ENCODE measurements at places on chromosomes 12 and 14.
A peak's percentile ranks its signal among the peaks of the same experiment; 100 is the strongest.

DNA sequence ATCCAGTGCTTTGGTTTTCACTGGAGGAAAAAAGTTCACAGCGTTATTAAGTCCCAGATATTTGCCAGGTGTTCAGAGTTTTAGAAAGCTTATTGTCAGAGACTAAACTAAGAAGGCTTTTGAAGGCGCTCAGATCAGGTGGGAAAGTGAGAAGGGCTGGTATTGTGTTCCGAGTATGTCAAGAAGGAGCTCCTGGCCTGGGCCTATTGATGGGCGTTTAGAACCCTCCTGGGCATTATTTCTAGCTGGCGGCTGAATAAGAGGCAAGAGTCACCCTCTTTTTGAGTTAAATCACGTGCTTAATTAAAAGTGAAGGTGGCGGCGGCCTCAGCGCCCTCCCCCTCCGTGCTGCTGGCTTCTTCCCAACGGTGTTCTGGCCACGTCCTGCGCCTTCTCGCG is 20.9 kb upstream of the GNS start:
- peak overlapping the region; percentile 84 for H3K4me3 ChIP-seq
- peaks cover 12% of the 10 kb centered on the region for H3K4me1 ChIP-seq
- peak overlapping the region; percentile 71 for H3K27ac ChIP-seq
- no peak for DNase-seq
- no peaks in the 10 kb centered on the region for H3K36me3 ChIP-seq
- H3K27me3 ChIP-seq = peaks cover 84% of the 10 kb centered on the region

GRCh38 chr14:49907186-49907585 is 14.3 kb downstream of the ARF6 start:
- peak overlapping the region; percentile 68 for H3K27ac ChIP-seq
- peaks cover 2% of the 10 kb centered on the region for H3K36me3 ChIP-seq
- DNase-seq = no peak

DNA sequence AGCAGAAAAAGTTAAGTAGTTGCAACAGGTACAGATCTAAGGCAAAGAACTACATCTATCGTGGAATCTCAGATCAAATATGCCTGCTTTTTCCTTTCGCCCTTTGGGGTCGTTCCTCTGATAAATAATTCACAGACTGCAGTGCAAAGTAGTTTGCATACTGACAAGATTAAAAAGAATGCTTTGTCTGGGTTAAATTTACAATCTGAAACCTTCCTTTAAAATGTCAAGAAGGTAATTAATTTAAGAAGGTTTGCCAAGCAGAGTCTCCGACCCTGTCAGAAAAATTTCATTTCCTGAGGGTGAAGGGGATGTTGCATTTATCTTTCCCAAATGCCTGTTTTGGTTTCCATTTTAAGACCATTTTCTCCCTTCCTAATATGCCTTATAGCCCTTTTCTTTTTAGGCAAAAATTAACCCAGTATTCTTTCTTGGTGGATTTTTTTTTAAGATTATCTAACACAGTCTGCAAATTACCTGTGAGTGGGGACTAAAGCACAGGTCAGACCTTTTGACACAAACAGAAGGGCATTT is 406.9 kb downstream of the LRIG3 start:
- H3K27ac ChIP-seq = no peak overlapping the region
- H3K4me3 ChIP-seq = peak overlapping the region; percentile 12
- peaks cover 42% of the 10 kb centered on the region for H3K27me3 ChIP-seq
- DNase-seq = no peak
- peaks cover 17% of the 10 kb centered on the region for H3K4me1 ChIP-seq

GRCh38 chr12:116765271-116765670 is 27.2 kb downstream of the RNFT2 start:
- no peaks in the 10 kb centered on the region for H3K4me1 ChIP-seq
- H3K27me3 ChIP-seq = no peaks in the 10 kb centered on the region
- no peak overlapping the region for H3K4me3 ChIP-seq
- peaks cover 5% of the 10 kb centered on the region for H3K36me3 ChIP-seq
- no peak overlapping the region for H3K27ac ChIP-seq

- peaks cover 6% of the 10 kb centered on the region for H3K4me1 ChIP-seq
- peaks cover 51% of the 10 kb centered on the region for H3K27me3 ChIP-seq
- H3K27ac ChIP-seq = no peak overlapping the region
- no peak overlapping the region for H3K4me3 ChIP-seq
- DNase-seq = no peak
- no peaks in the 10 kb centered on the region for H3K36me3 ChIP-seq
Measured at GRCh38 chr12:107925125-107925524, 150.6 kb downstream of the ASCL4 start.

DNA sequence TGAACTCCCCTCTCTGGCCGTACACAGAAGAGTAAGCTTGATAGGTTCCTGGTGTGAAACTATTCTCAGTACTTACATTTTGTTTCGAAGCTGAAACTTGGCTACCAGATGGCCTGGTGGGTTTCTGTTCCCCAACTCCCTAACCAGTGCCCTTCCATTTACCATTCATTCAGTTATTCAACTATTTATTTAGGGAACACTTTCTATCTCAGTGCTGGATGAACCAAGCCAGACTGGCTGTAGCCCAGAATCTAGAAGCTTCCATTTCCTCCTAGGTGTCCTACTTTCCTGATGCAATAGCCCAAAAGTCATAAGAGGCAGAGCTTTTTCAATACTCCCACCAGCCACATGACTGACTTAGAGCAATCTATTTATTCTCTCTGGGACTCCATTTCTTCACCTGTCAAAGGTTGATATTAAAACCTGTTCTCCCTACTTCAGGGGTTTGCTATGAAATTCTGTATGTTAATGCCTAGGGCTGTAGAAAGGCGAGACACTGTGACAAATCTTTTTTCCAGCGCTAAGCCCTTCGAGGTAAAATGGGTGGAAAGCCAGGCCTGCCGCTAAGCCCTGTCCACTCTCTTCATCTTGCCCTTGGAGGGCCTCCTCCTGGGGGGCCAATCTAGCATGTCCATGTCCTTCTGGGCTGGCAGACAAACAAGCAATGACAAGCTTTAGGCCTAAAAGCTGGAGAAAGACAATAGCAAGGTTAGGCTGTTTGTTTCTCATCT is 8.1 kb upstream of the IRF2BPL start:
- H3K27me3 ChIP-seq = no peaks in the 10 kb centered on the region
- H3K4me3 ChIP-seq = peak overlapping the region; percentile 58
- DNase-seq = no peak
- peak overlapping the region; percentile 91 for H3K27ac ChIP-seq
- H3K4me1 ChIP-seq = peaks cover 77% of the 10 kb centered on the region

DNA sequence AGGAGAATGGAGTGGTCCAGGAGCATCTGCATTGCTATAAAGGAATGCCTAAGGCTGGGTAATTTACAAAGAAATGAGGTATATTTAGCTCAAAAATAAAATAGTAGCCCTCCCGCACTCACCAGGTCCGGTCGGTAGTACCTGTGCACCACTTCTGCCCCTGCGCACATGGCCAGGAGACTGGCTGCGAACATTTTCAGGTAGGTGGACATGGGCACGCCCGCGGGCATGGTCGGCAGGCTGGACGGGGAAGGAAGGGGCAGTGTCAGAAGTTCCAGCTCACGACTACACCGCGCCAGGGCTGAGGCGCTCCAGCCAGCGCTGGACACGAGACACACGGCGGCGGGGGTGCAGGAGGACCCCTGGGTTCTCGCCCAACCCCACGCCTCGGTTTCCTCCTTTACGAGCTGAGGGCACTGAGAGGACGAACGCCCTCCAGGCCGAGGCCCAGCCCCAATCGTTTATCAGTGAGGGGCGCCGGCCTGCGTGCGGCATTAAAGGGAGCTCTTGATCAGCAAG is 9.1 kb upstream of the TDG start:
- no peak for DNase-seq
- H3K27ac ChIP-seq = peak overlapping the region; percentile 97
- H3K27me3 ChIP-seq = no peaks in the 10 kb centered on the region
- H3K4me3 ChIP-seq = peak overlapping the region; percentile 88
- peaks cover 16% of the 10 kb centered on the region for H3K4me1 ChIP-seq

- H3K4me1 ChIP-seq = no peaks in the 10 kb centered on the region
- no peak for DNase-seq
- H3K27me3 ChIP-seq = no peaks in the 10 kb centered on the region
- H3K27ac ChIP-seq = no peak overlapping the region
- H3K4me3 ChIP-seq = no peak overlapping the region
Measured at GRCh38 chr12:104775731-104776231, 182.3 kb downstream of the SLC41A2 start.

- H3K4me3 ChIP-seq = no peak overlapping the region
- peaks cover 51% of the 10 kb centered on the region for H3K27me3 ChIP-seq
- H3K36me3 ChIP-seq = peaks cover 3% of the 10 kb centered on the region
- H3K27ac ChIP-seq = no peak overlapping the region
- H3K4me1 ChIP-seq = peaks cover 24% of the 10 kb centered on the region
Measured at GRCh38 chr12:58509116-58509885, 411.0 kb downstream of the LRIG3 start.

GRCh38 chr12:27424631-27425230 is 21.8 kb upstream of the SMCO2 start:
- H3K4me3 ChIP-seq = no peak overlapping the region
- no peak for DNase-seq
- no peak overlapping the region for H3K27ac ChIP-seq
- no peaks in the 10 kb centered on the region for H3K27me3 ChIP-seq

DNA sequence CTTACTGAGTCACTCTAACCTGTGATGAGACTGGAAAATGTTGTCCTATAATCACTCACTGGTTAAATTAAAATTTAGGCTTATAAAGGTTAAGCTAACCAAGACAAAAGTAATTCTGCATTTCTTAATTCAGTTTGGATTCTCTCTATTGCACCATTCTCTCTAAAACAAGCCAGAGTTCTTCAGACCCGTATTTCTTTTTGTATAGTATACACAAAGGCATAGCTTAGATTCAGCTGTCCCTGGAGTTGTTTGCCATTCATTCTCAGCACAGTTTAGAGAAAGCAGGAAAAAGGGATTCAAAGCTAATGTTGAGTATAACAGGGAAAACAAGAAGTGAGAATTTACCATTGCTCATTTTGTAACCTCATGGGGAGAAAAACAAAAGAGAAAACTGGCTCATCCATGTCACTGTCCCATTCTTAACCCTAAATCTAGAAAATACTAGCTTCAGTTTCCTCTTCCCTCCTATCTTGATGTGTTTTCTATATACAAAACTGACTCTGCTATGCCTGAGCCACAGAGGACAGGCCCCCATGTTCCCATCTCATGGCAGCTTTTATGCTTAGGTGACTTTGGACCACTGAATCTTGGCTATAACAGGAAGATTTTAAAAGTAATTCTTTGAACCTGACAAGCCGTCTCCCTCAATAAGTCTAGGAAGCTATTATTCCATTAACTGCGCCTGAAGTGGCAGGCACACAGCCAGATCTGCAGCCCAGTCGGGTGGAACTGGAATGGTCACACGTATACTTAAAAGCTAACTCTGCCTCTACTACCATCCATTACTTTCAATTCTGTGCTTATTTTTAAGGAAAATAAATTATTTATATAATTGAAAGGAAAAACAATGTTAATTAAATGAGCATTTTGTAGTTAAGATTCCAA is 7.0 kb downstream of the AREL1 start:
- peak overlapping the region; percentile 35 for H3K27ac ChIP-seq
- H3K27me3 ChIP-seq = no peaks in the 10 kb centered on the region
- peaks cover 12% of the 10 kb centered on the region for H3K4me1 ChIP-seq
- H3K36me3 ChIP-seq = peaks cover 15% of the 10 kb centered on the region
- no peak for DNase-seq

- no peaks in the 10 kb centered on the region for H3K36me3 ChIP-seq
- peak overlapping the region; percentile 19 for H3K27ac ChIP-seq
- no peak for DNase-seq
- peaks cover 5% of the 10 kb centered on the region for H3K4me1 ChIP-seq
Measured at GRCh38 chr12:26853303-26854030, 20.5 kb upstream of the ITPR2 start.

- H3K27me3 ChIP-seq = no peaks in the 10 kb centered on the region
- H3K4me1 ChIP-seq = no peaks in the 10 kb centered on the region
- no peak for DNase-seq
- no peak overlapping the region for H3K4me3 ChIP-seq
- no peak overlapping the region for H3K27ac ChIP-seq
Measured at GRCh38 chr12:72605975-72606374, 333.8 kb downstream of the TRHDE start.

DNA sequence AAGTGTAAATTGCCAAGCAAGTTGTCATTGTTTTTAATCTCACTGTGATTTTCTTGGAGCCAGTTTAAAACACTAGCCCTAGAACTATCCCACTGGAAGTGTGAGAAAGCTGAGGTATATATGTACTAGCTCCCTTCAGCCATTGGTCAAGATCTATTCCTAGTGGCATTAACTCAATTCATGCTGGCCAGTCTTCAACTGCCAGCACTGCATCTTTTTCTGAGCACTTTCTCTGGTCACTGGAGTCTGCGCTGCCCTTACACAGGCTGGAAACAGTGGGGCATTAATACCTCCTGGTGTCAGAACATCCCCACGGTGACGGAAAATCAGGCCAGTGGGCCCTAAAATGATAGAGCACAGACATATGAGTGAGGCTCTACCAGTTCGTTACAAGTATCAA is 4.0 kb upstream of the NOVA1 start:
- no peak for DNase-seq
- no peaks in the 10 kb centered on the region for H3K4me1 ChIP-seq
- no peaks in the 10 kb centered on the region for H3K36me3 ChIP-seq
- no peak overlapping the region for H3K27ac ChIP-seq
- H3K4me3 ChIP-seq = no peak overlapping the region
- H3K27me3 ChIP-seq = peaks cover 30% of the 10 kb centered on the region

GRCh38 chr12:52789637-52790426 is 6.1 kb downstream of the KRT3 start:
- peaks cover 49% of the 10 kb centered on the region for H3K27me3 ChIP-seq
- H3K4me3 ChIP-seq = no peak overlapping the region
- peaks cover 3% of the 10 kb centered on the region for H3K36me3 ChIP-seq
- H3K27ac ChIP-seq = no peak overlapping the region
- no peaks in the 10 kb centered on the region for H3K4me1 ChIP-seq

DNA sequence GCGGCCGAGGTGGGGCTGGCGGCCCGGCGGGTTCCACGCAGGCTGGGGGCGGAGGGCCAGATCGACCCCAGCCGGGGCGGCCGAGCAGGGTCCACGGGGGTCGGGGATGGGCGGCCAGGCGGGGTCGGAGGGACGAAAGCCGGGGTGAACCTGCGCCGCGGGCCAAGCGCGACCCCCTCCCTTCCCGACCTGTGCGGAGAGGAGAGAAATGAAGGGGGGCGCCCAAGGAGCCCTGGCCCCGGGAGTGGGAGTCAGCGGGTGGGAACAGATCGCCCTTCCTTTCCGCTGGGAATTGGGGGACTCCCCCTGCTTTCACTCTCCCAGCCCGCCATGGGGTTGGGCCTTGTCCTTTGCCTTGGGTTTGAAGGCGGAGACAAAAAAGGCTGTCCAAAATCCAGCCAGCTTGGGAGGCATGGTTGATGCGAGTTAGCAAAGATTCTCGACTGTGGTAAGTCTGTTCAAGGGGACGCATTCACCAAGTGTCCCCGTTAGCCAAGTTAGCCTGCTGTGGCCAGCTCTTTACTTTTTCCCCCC is 559 bp upstream of the CKAP4 start:
- DNase-seq = peak; percentile 85
- peaks cover 27% of the 10 kb centered on the region for H3K4me1 ChIP-seq
- H3K4me3 ChIP-seq = peak overlapping the region; percentile 87
- H3K27ac ChIP-seq = peak overlapping the region; percentile 5
- peaks cover 11% of the 10 kb centered on the region for H3K36me3 ChIP-seq
- no peaks in the 10 kb centered on the region for H3K27me3 ChIP-seq

DNA sequence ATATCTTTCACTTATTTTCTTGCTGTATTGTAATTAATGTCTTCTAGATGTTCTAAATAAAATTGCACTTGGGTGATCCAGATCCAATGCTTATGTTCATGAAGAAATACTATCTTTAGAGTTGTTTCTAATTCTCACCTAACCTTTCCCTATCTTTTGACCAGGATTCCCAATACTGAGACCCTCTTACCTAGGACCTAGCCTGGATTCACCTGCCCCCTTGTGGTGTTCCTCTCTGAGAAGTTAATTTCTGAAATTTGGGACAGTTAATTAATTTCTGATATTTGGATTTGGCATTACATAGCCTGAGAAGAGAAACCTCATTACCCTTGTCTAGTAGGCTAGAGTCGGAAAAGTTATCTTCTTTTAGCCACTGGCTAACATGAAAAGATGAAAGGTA is 29.5 kb downstream of the FOXA1 start:
- no peaks in the 10 kb centered on the region for H3K27me3 ChIP-seq
- no peaks in the 10 kb centered on the region for H3K36me3 ChIP-seq
- no peak overlapping the region for H3K27ac ChIP-seq
- no peak for DNase-seq
- peaks cover 5% of the 10 kb centered on the region for H3K4me1 ChIP-seq

Data from type B pancreatic cell (in vitro differentiated cells).